Stimulated activated CD4-positive, alpha-beta T cell treated with anti-CD3 and anti-CD28 coated beads, Interleukin-1b, Interleukin-23, amount 100 ng/mL, for 4 hours (primary cell): ENCODE measurements at places on chromosomes 3 and 15.

DNA sequence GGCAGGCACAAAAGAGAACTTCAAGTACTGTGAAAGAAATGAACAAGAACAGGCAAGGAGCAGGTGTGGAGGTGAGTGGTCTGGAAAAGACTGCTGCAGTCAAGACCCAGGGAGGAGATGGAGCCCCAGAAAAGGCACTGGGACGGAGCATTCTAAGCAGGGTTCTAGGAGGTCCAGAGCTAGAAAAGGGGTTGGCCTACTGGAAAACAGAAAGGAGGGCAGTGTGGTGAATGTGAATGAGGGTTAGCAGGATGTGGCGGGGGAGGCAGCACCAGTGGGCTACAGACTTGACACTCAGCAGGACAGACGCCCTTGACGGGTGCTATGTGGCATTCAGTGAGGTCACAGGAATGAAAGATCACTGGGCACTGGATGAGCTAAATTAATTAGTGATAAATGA lies 75.7 kb downstream of the SENP2 start:
- no peak for DNase-seq

DNA sequence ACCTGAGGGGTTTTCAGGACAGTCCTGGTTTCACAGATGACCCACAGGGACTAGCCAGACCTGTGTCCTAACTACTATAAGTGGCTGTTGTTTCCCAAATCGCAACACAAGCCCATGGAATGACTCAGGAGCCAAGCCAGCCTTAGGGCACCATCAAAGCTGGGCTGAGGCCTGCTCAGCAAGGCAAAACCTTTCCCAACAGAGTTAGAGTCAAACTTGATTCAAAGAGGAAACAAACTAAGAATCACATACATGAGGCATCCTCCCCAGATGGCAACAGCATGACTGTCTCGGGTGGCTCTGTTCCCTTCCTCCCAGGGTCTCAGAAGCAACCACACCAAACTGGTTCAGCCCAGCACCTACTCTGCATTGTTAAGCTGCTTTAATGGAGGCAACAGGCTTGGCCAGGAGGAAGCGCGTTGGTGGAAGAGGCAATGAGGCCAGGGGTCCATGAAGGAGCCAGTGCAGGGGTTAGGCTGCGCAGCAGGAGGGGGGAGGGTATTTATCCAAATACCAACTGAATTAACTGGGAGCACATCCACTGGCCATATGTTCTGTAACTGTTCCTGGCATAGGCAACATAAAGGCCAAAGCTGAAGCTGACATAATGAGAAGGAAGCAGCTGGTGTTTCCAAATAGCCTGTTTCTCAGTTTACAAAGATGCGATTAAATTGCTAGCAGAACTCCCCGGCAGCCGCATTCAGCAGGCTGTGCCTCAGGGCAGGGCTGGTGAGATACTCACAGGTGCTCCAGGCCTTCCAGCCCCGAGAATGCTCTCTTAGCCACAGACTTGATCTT lies 102.4 kb downstream of the LRIG1 start:
- no peak for DNase-seq

DNA sequence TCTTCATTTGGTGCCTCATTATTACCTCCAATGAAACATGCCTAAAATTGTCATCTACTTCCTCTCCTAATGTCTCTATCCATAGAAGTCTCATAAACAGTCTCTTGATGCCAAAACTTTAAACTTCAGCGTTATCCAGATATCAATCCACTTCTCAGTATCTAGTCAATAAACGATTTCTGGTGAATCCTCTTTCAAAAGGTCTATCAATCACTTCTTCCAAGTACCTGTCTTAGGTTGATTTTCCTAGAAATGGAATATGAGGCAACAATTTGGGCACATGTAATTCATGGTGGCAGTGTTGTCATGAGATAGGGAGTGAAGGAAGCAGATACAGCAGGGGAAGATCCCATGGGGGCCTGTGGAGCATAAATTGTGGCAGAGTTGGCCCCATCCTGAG lies 348.5 kb upstream of the POU1F1 start:
- no peak for DNase-seq

DNA sequence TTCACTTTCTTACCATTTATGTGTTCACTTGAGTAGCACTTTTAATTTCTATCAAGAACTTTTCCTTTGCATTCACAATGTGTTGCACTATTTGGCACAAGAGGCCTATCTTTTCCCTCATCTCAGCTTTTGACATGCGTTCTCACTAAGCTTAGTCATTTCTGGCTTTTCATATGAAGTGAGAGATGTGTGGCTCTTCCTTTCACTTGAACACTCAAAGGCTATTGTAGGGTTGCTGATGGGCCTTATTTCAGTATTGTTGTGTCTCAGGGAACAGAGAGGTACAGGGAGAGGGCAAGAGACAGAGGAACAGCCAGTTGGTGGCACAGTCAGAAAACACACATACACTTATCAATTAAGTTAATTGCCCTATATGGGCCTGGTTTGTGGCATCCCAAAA lies 127.4 kb upstream of the MLF1 start:
- no peak for DNase-seq

- no peak for DNase-seq
Measured at GRCh38 chr3:52021489-52022268, 26.0 kb upstream of the RPL29 start.

- DNase-seq, result no peak
Measured at GRCh38 chr3:132592216-132592615, 4.9 kb upstream of the ACKR4 start.

- DNase-seq, result no peak
Measured at GRCh38 chr3:99475229-99475628, 163.2 kb upstream of the COL8A1 start.

GRCh38 chr3:57740027-57740426 lies 16.1 kb upstream of the SLMAP start:
- no peak for DNase-seq

DNA sequence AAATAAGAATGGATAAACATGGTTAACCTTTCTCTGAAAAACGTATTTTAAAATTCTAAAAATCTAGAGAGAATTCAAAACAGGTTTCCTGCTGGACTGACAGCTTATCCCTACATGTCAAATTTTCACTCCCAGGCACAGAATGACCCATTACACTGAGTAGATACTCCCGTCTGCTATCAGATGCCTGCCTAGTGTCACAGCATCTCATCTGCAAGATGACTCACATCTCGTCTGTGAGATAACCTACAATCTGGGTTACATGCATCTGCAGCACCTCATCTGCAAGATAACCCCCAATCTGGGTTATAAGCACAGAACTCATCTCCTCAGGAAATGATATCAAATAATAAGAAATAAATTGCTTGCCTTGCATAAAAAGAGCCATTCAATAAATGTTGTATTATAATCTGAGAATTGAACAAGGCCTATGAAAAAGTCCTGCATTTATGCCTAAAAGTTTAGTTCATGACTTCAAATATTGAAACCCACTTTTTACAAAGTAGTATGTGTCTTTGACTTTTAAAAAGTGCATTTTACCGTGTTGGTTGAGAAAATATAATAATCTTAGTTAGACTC lies 188.3 kb upstream of the THBS1 start:
- DNase-seq, result no peak

- DNase-seq, result no peak
Measured at GRCh38 chr3:25568525-25569078, 96.1 kb downstream of the TOP2B start.

GRCh38 chr3:86257955-86258641 lies 732.9 kb downstream of the VGLL3 start:
- DNase-seq, result no peak

- DNase-seq, result no peak
Measured at GRCh38 chr3:37054370-37054769, 61.1 kb downstream of the MLH1 start.

GRCh38 chr15:29285386-29285785 lies 15.8 kb upstream of the NSMCE3 start:
- DNase-seq, result no peak

GRCh38 chr15:100878648-100879047 lies 983 bp upstream of the ALDH1A3 start:
- no peak for DNase-seq

GRCh38 chr3:46485779-46486175 lies 12.0 kb upstream of the RTP3 start:
- no peak for DNase-seq

DNA sequence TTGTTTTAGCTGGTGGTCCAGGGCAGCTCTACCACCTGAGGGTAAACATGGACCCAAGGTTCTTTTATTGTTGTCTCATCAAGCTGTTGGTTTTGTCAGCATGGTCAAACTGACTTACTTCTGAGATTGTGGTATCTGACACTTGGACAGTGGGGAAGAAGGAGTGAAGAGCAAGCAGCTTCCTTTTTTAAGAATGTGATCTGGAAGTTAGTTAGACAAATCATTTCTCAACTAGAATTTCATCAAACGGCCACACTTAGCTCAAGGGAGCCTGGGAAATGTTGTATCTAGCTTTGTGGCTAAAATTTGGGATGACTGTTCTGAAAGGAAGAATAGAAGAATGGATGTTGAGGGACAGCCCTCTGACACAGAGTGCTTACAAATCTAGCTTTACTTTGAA lies 215.2 kb downstream of the ZNF621 start:
- DNase-seq, result no peak

GRCh38 chr3:177547711-177548350 lies 350.5 kb upstream of the TBL1XR1 start:
- DNase-seq, result no peak

DNA sequence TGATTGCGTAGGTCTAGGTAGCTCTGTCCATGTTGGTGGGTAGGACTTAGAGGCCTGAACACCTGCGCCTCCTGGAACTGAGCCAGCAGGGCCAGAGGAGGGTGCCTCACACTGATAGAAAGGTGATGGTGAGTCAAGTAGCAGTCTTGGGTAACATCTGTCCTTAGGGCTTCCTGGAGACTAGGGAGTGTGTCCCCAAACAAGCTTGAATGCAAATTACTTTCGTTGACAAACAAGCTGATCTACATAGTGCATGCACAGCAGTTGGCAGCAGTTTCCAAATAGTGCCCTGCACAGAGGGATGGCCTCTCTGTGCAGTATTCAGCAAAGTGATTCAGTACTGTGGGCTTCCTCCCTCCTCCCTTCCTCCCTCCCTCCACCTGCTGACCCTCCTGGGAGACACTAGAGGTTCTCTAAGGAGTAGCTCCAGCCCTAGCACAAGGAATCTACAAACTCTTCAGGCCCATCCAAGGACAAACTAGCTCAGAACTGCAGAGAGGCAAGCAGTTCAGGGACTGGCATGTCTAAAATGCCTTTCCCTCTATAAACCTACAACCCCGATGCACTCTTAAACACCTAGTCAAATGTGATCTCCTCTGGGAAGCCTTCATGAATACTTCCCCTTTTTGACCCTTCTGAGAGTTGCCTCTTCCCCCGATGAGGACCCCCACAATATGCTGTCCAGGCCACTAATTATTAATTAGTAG lies 61.0 kb downstream of the TLE3 start:
- no peak for DNase-seq

GRCh38 chr15:40344217-40344616 lies 3.5 kb upstream of the CCDC9B start:
- DNase-seq, result no peak

DNA sequence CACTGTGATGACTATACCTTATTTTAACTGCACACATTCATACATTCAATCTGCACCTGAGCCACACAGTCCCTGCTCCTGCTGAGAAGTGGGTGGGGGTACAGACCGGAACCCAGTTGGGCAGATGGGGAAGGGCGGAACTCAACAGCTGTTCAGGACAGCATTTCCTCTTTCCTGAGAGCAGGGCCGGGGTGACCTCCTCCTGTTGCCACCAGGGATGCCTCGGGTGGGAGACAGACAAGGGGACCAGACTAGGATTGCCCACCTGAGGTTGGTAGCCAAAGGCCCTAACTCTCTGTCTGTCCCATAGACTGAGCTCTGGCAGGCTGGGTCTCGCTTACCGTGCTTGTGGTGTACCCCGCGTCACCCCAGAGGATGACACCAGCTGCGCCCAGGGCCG lies 3.9 kb downstream of the HYAL2 start:
- DNase-seq, result no peak

DNA sequence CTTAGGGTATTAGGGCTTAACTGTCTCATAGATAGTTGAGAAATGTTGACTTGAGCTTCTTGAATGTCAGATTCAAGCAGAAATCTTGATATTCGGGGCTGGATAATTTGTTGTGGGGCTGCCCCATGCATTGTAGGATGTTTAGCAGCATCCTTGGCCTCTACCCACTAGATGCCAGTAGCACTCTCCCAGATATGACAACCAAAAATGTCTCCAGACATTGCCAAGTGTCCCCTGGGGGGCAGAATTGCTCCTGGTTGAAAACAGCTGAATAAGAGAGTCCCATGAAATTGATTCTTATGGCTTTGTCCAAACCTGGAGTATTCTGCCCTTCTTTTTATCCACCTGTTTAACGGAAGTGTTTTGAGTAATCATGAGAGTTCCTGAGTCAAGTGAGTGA lies 15.9 kb upstream of the LCMT2 start:
- no peak for DNase-seq

DNA sequence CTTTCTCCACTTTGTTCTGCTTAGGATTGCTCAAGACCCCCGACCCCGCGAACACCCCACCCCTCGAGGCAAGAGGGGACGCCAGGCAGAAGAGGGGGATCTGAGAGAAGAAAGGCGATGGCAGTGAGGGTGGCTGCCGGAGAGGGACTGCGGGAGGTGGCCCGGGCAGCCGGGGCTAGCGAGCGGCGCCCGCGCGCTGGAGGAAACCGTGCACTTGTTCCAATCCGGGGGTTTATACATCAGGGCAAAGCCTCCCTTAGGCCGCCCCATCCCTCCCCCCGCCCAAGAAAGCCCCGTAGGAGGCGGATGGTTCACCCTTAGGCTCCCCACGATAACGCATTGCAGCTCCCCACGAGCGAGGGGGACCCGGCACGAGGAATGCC lies 475 bp downstream of the ERC2 start:
- DNase-seq, result peak; percentile 3

GRCh38 chr3:153221748-153222162 lies 59.7 kb downstream of the RAP2B start:
- DNase-seq, result peak; percentile 11

DNA sequence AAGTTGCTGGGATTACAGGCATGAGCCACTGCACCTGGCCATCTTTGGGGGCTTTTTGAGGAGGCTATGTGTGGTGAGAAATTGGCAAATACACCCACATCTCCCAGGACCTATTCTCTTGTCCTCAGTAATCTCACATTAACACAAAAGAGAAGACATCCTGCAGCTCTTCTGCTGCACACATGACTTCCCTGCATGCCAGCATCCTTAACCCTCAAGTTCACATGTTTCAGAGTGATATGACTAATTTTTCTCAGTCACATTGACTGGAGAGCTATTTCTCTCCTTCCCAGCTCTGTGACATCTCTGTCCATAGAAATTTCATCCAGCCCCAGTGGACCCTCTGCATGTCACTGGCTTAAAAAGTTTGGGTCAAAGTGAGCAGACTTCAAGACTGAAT lies 1.9 kb upstream of the SKIC8 start:
- no peak for DNase-seq
